ELR (cell line): ENCODE measurements at places on chromosomes 3 and 15.
A peak's percentile ranks its signal among the peaks of the same experiment; 100 is the strongest.

DNA sequence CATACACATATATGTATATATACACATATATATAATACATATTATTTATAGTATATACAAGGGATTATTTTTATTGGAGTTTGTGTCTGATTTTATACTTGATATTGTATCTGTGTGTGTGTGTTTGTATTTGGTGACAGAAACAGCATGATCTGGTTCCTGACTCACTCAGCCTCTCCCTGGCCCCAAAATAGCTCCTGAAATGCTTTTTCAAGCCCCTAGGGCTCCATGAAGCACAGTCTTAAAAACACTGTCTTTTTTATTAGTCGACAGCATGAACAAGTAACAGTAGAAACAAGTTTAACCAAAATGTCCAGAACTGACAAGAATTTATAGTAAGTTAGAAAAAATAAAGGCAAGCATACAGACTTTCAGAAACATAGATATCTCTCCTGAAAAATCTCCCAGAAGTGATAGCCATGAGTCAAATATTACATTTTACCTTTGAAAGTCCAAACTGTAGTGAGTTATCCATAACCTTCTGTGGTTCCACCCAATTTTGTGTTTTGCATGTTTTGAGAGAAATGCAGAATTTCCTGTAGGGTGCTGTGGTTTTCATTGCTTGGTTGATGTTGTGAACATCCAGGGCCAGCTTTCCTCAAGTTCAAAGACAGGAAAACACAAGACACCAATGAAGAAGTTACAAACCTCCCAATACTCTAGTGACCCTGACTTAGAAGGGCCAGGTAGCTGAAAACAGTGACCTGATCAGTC is 98.5 kb upstream of the CCDC80 start:
- DNase-seq = peak; percentile 27

GRCh38 chr3:81980596-81981494 is 219.4 kb upstream of the GBE1 start:
- DNase-seq = peak; percentile 12

DNA sequence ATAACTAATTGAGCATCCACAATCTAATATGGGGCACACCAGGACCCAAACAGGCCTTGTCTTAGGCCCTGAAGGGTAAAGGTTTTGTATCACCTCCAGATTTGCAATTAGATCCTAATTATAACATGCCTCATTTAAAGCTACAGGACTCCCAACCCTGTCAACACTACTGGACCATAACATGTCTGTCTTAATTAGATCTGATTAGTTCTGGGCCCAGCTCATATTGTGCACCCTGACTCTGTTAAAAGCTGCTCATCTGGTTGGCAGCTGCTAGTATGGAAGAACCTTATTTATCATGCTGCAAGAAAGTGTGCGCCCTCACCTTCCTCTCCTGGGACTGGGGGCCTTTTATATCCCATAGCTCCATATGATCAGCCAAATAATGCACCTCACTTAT is 457.8 kb downstream of the ROBO1 start:
- no peak for DNase-seq

DNA sequence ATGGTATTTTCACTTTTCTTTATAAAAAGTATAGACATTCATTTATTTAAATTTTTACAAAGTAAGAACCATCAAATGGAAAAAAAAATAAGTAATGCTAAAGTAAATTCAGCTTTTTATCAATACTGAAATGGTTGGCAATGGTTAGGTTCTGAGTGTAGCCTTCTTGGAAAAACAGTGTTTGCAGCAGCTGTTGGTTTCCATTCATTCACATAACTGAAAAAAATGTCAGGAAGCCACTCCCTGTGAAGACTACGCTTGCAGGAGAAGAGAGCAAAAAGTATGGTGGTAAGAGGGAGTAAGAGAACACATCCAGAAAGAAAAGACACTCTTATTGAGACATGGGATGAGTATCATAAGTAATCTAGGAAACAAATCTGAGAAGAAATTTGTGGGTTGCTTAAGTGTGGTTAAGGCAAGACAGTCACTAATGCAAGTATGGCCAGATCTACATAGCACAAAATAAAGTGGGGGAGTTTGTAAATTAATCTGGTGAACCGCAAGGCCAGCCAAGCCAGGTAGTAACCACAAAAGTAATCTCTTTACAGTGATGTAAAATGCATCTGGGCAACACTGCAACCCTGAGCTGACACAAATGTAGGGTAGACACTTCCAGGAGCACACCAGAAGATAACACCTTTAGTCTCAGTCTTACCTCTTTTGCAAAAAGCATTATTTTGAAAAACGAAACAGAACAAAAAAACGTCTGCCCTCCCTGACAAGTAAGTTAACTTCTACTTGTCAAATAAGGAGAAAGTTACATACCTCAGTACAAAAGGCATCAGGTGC is 133.7 kb downstream of the IGSF11 start:
- DNase-seq = no peak

GRCh38 chr3:124292329-124292728 is 300.4 kb upstream of the ROPN1 start:
- DNase-seq = no peak

DNA sequence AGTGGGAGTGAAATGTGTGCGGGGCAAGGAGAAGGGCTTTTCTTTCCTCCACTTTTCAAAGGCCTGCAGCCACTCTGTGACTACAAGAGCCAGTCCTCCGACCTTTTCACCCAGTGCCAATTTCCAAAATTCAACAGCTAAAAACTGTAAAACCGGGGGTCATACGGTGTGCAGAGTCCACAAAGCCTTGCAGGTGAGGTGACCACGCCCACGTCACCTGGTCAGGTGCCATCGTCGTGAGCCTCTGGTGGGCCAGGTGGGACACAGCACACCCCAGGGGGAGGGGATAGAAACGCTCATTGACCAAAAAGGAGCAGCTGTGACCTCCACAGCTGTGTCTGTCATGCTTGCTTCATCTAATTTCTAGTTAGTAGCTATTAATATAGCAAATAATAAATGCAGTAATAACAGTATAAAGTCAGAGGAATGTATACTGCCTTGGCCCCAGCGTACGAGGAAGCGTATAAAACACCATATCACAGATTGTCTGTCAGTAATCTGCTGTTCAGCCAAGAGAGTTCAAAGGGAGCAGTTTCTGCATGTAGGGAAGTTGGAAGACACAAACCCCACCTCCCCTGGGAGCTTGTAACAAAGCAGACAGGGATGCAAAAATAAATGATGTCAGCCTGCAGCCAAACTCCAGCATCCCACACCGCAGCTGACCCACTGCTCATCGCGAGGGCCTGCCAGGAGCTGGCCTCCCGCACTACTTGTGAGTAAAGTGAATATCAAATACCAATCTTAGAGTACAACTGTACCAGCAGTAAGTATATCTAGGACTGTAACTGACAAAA is 86.7 kb downstream of the VGLL4 start:
- no peak for DNase-seq

DNA sequence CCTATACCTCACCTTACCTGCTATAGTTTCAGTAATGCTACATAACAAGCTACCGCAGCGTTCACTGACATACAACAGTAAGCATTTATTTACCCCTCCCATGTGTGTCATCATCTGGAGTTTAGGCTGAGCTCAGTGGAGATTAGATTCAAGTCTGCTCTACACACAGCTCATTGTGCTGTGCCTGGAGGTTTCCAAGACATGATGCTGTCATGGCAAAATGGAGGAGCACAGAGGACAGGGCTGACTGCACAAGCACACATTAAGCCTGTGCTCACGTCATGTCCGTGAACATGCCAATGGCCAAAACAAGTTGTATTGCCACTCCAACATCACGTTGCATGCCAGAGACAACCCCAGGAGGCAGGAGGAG is 333.8 kb upstream of the TRIM42 start:
- no peak for DNase-seq

GRCh38 chr3:141853081-141853601 is 23.3 kb upstream of the ATP1B3 start:
- DNase-seq = no peak

DNA sequence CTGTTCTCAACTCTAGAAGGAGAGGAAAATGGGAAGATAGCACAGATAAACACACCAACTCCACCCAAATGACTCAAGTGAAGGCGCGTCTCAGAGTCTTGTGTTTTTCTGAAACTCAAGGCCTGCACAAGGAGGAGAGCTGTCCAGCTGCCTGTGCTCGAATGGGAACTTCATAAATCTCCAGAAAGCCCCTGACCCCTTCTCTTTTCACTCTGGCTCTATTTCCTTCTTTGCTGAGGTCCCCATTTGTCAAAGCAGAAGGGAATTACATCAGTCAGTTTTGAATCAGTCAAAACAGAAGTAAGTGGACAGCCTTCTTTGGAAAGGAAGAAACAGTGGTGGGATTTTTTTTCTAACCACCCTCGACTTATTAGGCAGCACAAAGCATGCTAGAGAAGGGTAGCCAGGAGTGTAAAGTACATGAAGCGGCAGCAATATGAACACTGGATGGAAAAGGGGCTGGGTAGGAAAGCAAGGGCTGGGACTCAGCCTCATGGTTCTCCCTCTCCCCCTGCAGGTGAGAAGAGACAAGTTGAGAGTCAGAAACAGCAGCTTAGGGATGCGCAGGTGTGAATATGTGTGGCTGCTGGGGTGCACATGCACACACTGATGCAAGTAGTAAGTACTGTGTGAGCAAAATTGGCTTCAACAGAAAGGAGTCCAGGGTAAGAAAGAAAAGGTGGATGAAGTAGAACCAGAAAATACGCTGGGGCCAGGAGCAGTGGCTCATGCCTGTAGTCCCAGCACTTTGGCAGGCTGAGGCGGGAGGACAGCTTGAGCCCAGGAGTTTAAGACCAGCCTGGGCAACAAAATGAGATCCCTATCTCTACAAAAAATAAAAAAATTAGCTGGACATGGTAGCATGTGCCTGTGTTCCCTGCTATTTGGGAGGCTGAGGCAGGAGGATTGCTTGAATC is 36.6 kb upstream of the MAGEF1 start:
- DNase-seq = peak; percentile 20

GRCh38 chr15:80970018-80970657 is 19.5 kb downstream of the MESD start:
- peak; percentile 65 for DNase-seq

- DNase-seq = no peak
Measured at GRCh38 chr15:72785841-72786240, 2.3 kb upstream of the ADPGK start.

DNA sequence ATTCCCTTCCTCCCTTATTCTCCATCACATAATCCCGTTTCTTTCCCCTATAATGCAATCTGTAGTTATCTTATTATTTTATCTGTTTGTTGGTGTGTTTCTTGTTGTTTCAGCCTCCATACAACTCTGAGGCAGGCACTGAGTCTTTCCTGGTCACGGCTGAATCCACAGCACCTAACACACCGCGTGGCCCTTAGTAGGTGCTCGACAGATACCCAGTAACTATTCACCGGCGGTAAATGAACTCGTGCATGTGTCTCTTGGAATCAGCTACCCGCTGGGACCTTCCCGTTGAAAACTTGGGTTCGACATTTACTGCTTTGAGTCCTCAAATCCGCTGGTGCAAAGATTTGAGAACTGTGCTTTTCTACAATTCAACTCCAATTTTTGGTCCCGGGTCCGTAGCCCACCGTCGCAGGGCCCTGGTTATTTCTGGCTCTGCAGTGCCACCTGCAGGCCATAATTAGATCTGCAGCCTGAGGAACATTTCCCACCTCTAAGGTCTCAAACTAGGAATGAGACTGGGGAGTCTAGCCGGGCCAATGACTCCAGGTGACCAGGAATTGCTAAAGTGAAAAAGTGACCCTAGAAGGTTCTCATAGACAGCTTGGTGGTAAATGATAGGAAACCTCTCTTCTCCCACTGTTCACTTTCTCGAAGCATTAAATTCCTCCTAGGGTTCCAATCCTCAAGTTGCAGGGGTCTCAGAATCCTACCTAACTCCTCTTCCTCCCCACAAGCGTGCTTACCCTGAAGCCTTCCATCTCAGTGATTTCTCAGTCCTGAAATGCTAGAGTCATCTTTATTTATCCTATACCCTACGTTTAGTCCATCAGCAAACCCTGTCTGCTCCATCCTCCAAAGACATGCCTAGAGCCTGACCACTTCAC is 40.0 kb upstream of the TRH start:
- peak; percentile 38 for DNase-seq

DNA sequence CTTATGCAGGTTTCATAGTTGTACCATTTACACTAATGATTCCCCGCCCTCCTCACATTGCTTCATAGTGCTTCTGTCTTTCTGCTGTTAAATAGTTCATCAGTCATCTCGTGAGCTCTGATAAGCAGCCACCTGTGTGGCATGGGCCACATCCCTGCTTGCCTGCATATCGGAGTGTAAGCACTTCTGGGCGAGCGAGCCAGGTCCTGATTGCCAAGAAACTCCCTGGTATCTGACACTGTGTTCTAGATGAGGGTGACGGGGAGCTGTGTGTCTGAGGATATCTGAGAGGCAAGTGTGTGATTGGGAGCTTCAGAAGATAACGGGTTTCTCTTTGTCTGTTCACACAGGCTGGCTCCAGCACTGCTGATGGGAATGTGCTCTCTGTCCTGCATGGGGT is 130.6 kb downstream of the LRIG1 start:
- DNase-seq = no peak

GRCh38 chr3:45917146-45917898 is 25.9 kb upstream of the CXCR6 start:
- no peak for DNase-seq

GRCh38 chr15:69469467-69470201 is 17.0 kb downstream of the RPLP1 start:
- DNase-seq = peak; percentile 62

GRCh38 chr15:69026355-69026754 is 11.9 kb downstream of the NOX5 start:
- DNase-seq = peak; percentile 31

GRCh38 chr3:64473466-64473865 is 214.3 kb downstream of the ADAMTS9 start:
- no peak for DNase-seq

GRCh38 chr3:171460725-171461524 is 720 bp upstream of the TNIK start:
- DNase-seq = peak; percentile 71

DNA sequence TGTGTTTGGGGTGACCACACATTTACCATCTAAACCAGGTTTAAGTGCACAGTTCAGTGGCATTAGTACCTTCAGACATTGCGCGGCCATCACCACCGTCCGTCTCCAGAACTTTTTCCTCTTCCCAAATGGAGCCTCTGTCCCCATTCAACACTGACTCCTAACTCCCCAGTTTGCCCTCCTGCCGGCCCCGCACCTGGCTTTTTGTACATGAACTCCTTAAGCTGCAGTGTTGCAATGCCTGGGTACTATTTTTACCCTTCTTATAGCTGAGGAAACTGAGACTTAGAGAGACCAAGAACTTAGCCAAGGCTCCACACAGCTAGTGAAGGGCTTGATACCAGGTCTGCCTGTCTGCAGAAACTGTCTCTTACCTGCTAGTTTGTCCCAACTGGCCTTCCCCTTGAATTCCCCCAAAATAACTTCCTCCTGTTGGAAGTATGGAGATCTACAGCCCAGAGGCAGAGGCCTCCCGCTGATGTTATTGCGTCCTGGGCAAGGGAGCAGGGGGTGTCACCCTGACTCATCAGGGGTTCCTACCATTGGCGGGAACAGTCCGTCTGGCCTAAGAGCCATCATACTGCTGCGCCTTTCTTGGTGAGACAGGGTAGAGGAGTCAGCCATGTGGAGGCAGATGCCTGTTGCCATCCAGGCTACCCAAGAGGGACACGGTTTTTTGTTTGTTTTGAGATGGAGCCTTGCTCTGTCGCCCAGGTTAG is 65.6 kb downstream of the GRIP2 start:
- DNase-seq = no peak
